ENCODE measurements at places on chromosomes 13 and 19.
A peak's percentile ranks its signal among the peaks of the same experiment; 100 is the strongest.

GRCh38 chr19:41755328-41755913 is at the start of gene CEACAM6:
Gene CEACAM6 (plus strand): TSS chr19:41755530. CDS start chr19:41755639, 109 bp downstream.
- DNase-seq: no peak

DNA sequence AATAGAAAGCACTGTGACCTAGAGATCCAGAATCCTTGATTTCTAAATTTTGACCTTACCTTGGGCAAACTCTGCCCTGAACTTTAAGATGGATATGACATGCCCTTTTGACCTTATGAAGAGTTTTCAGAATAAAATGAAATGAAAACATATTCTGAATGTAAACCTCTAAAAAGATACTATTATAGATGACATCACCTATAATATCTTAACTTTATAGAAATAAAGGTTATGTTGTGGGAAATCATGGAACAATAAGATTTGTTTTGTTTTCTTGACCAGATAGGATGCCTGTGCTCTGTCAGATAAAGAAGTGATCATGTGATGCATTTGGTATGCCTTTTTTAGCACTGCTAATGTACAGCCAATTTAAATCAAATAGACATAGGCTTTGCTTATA is 13.1 kb upstream of the LPAR6 start:
- DNase-seq: no peak

- DNase-seq: no peak
Observed at GRCh38 chr13:114153485-114154080, 21.2 kb upstream of the RASA3 start.

DNA sequence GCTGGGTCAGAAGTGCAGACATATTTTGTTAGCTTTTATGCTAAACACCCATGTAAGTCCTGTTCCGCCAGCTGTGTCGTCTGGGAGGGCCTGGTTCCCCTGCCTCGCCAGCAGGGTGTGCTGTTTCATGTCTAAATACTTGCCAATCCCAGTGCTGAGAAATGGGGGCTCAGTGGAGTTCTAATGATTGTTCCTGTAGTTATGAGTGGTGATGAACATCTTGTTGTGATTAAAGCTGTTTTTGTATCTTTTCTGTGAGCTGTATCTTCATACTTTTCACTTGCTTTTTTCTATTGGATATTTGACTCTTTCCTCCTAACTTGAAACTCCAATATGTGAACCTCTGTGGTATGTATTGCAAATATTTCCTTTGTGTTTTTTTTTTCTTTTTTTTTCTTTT is 32.7 kb downstream of the KDM4B start:
- peak; percentile 65 for DNase-seq

DNA sequence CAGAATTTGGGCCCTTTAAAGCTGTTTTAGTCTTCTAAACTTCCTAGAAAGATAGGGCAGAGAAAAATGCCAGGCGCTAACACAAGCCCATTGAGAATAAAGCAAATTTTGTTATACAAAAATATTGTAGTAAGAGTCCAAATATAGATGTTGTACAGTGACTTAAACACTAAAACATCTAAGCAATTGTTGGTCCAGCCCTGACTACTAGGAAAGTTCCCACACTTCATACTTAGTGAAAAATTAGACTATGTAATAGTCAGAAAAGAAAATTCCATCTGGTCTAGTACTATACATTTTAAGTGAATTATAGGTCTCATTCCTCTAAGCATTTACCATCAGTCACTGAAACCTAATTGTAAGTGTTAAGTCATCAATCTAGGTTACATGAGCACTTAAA is 1518.3 kb upstream of the SLC10A2 start:
- no peak for DNase-seq

DNA sequence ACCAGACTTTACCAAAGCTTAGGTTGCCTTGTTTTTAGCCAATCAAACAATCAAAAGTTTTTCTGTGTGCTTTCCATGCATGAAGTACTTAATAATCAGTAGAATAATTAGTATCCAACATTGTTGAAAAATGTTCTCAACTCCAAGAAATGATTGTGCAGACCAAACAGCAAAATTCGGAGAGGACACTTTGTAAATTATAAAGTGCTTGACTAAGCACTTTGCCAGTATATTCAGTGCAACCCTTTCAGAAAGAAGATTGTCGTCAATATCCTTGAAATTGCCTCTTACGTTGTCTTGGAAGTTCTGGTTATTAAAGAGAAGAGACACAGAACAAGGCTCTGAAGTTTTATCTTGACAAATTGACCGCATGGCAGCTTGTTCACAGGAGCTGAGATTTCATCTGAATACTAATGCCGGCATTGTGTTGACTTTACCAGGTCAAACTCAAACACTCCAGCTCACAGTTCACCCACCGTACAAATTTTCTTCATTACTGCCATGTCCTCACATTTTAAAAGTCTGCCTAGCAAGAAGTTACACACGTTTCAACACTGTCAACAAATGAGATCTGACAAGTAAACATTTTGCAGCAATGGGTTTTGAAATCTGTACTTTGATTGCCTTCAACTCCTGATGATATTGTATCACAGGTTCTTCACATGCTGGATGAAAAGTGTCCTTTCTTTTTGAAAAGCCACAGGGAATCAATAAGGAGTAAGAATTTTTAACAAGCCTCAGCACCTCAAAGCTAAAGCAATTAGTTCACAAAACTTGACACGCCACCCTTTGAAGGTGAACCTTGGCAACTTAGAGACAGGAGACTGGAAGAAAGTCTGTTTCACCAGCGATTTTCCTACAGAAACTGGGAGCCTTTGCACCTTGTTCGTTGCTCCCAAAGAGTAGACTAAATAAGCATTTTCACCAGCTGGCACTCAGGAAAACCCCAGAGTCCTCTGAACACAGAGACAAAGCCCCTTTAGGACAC is 150.9 kb downstream of the RFC3 start:
- no peak for DNase-seq

DNA sequence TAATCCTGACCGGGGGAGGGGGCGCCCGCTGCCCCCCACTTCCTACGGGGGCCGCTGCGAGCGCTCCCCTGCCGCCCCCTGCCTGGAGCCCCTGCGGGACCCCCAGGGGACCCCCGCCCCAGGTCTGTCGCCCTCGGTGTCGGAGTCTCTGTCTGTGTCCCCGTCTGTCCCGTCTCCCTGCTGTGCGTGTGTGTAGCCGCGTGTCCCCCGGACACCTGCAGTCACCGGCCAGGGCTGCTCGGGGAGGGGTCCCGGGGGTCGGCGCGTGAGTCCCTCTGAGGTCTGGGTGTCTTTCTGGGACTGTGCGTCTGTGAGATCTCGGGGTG is 7.7 kb upstream of the NFIC start:
- DNase-seq: no peak

GRCh38 chr13:30318026-30318425 is 10.7 kb upstream of the KATNAL1 start:
- no peak for DNase-seq

- no peak for DNase-seq
Observed at GRCh38 chr13:97967948-97968347, 14.5 kb downstream of the IPO5 start.

GRCh38 chr13:112042496-112042895 is 24.5 kb upstream of the SOX1 start:
- peak; percentile 7 for DNase-seq

GRCh38 chr13:25286969-25287961 is at the start of gene MTMR6:
Gene MTMR6 (minus strand): TSS chr13:25287488. CDS start chr13:25287247, 241 bp downstream.
- peak; percentile 81 for DNase-seq

DNA sequence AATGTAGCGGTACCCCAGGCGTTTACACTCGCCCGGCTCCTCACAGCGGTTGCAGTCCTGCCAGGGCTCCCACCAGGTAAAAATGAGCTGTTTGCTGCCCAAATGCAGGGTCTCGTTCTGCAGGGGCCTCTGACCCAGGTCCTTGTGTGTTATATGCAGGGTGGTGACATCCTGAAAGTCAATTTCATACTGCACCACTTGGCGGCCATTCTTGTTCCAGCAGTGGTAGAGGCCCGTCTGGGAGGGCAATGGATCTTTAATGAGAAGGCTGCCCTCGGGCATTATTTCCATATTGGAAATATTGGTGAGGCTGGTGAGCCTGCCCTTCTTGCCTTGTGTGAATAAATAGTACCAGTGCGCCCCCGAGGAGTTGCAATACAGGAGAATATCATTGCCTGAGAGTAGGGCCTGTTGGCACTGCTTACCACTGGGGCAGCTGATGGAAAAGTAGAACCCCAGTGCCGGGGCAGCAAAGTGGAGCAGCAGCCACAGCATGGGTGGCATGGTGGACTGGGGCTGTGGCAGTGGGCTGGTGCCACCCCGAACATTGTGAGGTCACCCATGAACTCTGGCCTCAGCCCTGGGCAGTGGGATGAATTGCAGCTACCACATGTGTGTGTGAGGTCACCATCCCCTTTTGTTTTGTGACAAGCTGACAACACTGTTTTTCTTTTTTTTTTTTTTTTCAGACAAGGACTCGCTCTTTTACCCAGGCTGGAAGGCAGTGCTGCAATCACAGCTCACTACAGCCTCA is at the start of gene FAM187B:
Gene FAM187B (minus strand): TSS at position 563 of the 754 bp plus-strand sequence. CDS start 59 bp downstream, at position 504.
- DNase-seq: no peak

- peak; percentile 89 for DNase-seq
Observed at GRCh38 chr13:57629821-57630235, 1.7 kb upstream of the PCDH17 start.

DNA sequence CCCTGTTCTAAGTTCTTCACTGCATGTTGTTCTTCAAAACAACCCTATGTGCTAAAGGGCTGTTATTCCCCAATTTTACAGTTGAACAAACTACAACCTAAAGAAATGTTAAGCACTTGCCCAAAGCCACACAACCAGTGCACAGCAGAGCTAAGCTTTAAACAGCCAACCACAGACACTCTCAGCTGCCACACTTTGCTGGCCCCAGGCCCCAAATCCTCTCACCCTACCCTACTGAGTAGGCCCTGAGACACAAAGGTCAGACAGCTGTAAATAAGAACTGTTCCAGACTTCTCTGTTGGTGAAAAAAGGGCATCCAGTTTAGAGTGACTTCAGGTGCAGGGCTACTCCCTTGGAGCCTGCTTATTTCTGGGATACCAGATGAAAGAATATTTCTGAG is 30.0 kb downstream of the GRIK5 start:
- no peak for DNase-seq

GRCh38 chr13:44312834-44313551 is 60.6 kb upstream of the SERP2 start:
- no peak for DNase-seq
